RWPE1 (cell line): ENCODE measurements at places on chromosomes 1 and 21.
A peak's percentile ranks its signal among the peaks of the same experiment; 100 is the strongest.

DNA sequence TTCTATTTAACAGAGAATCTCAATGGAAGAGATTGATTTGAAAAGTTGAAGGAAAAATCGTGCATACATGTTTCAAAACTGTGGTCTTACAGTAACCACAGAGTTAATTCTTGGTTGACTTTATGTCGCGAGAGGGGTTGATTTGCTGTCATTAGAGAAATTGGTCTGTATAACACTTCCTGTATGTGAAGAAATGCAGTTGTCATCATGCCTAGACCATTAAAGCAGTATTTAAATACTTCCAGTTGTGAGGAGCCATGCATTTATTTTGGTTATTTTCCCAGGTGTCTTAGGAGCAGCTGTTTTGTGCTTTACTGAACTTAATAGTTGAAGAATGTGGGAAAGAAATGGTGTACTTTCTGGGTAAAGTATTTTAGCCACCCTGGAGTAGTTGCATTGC lies 76.2 kb downstream of the NFIA start:
- DNase-seq: no peak

GRCh38 chr1:21027805-21028204 lies 148.9 kb downstream of the EIF4G3 start:
- no peak for DNase-seq

DNA sequence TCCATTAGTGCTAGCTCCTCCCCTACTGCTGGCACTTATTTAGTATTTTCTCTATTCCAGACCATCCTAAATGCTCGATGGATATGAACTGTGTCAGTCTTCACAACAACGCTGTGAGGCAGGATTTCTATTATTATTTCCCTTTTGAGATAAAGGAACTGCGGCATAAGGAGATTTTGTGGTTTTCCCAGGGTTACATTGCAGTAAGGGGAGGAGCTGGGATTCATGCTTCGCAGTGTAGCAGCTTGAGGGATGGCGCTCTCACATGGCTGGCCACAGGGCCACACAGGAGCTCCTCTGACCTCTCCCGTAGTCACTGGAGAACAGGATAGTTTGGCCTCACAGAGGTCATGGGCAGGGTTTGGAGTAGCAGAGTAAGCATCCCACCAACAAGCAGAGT lies 116.9 kb downstream of the BEND5 start:
- no peak for DNase-seq

DNA sequence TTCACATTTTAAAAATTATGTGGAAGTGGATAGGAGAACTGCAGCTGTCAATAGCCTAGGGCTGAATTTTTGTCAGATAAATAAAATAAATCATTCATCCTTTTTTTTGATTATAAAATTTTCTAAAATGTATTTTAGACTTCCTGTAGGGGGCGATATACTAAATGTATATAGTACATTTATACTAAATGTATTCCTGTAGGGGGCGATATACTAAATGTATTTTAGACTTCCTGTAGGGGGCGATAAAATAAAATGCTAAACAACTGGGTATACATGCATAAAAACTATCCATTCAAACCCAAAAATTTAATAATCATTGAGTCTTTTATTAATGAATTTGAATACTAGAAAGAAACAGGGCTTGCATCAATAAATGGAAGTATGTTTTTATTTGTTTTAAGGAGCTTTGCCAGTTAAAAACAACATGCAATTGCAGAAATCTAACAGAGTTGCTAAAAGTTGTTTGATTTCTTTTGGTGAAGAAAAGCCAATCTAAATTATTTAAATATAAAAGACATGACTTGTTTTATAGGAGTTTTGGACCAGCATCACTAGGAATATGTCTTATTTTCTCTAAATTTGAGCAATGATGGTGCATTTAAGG lies 31.4 kb downstream of the CLCA1 start:
- DNase-seq: peak; percentile 8

- DNase-seq: no peak
These were observed 527.1 kb downstream of the MRPL39 start for GRCh38 chr21:25080141-25080540.

GRCh38 chr1:242639104-242639503 lies 114.6 kb upstream of the PLD5 start:
- no peak for DNase-seq

DNA sequence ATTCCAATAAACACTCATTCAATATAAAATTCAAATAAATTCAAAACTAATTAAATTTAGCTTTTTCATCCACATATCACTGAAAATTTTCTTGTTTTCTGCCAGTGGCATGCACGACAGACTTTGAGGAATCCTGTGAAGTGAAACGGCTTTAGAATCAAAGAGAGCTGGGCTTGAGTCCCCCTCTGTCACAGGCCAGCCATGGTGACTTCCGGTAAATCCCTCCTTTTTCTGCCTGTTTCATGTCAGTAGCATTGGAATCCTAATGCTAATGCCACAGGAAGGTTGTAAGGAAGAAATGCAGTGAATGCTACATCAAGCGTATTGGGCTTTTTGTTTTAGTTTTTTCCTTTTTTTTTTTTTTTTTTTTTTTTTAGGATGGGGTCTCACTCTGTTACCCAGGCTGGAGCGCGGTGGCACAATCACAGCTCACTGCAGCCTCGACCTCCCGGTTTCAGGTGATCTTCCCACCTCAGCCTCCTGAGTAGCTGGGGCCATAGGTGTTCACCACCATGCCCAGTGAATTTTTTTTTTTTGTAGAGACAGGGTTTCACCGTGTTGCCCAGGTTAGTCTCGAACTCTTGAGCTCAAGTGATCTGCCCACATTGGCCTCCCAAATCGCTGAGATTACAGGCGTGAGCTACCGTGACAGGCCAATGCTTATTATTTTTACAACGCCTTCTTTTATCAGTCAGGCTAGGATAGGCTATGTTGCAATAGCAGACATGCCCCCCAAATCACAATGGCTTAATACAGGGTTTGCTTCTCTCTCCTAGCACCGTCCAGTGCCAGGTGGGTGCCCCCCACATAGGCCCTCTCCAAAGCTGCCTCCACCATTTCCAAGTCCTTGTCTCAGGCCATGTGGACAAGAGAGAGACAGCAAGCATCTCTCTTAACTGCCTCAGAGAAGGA lies 3.6 kb upstream of the MATN1 start:
- DNase-seq: no peak

DNA sequence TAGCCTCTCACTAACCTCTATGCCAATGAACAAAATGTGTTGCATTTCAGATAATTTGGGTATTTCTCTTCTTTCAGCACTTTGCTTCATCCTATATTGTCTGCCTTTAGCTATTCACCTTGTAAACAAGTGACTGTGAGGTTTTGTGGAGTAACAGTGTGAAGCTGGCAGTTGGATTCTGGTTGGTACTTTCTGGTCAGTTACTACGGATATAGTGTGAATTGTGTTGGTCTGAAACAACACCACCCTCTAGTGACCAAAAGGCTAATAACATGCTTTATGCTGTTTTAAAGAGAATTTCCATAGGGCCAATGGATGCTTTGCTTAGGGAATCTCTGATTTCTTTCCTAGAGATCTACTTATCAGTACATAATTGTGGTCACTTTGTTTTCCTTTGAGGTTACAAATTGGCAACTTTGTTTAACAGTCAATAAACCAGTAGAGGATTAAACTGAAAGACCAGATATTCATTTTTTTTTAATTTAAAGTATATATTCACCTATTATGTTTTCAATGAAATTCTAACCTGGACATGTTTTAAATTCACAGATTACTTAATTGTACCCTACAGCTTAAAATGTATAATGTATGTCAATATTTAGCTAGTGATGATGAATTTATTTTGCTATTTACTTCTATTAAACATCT lies 2.5 kb upstream of the PTGER3 start:
- peak; percentile 57 for DNase-seq

DNA sequence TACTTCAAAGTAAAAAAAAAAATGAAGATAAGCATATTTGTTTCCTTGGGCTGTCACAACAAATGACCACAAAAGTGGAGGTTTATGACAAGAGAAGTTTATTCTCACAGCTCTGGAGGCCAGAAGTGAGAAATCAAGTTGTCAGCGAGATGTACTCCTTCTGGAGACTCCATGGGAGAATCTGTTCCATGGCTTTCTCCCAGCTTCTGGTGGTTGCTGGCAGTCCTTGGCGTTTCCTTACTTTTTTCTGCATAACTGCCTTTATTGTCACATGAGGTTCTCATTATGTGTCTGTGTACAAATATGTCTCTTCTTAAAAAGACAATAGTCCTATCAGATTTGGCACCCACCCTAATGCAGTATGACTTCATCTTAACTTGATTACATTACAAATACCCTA lies 398.3 kb downstream of the KCNT2 start:
- no peak for DNase-seq

- DNase-seq: no peak
These were observed 38.2 kb upstream of the SLC19A2 start for GRCh38 chr1:169523904-169524303.

DNA sequence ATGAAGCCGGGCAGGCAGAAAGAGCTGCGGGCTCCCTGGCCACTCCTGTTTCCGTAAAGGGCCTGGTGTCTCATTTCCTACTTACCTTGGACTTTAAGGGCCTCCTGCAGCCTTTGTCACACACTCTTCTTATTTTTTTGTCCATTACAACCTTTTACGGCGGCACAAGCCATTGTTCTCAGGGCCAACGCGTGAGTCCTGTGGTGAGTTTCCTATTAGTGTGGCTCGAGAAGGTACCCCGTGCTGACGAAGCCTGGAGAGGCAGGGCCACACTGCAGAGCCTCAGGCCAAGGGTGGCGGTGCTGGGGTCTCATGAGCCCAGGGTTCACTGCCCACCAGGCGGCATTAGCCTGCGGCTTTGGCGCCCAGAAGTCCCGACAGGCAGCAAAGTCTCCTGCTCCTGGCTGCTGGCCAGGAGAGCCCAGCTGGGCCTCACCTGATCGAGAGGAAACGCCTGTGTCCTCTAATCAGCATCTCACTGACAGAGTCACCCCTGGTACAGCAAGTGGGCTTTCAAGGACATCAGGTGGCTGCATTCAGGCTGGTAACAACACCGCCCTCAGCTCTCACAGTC lies 62.0 kb downstream of the SIK1 start:
- no peak for DNase-seq

GRCh38 chr1:225845571-225846259 lies 35.8 kb downstream of the EPHX1 start:
- peak; percentile 86 for DNase-seq

DNA sequence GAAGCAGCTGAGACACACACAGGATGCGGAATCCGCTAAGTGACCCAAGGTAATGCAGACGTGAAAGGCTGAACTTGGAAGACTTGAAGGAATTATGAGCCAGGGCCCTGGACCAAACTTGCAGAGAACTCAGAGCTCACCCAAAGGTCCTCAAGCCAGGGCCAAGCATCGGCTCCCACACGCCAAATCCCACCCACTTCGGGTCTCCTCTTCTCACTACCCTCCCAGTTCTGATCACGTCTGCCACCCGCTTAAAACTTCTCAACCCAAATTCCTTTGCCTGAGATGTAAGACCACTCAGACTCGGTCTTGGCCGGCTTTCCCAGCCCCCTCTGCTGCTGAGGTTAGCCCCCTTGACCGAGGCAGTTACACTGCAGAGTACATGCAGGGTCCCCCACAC lies 130.1 kb downstream of the PSMG1 start:
- DNase-seq: no peak

- no peak for DNase-seq
These were observed 8.8 kb upstream of the NLRP3 start for GRCh38 chr1:247407180-247407616.

DNA sequence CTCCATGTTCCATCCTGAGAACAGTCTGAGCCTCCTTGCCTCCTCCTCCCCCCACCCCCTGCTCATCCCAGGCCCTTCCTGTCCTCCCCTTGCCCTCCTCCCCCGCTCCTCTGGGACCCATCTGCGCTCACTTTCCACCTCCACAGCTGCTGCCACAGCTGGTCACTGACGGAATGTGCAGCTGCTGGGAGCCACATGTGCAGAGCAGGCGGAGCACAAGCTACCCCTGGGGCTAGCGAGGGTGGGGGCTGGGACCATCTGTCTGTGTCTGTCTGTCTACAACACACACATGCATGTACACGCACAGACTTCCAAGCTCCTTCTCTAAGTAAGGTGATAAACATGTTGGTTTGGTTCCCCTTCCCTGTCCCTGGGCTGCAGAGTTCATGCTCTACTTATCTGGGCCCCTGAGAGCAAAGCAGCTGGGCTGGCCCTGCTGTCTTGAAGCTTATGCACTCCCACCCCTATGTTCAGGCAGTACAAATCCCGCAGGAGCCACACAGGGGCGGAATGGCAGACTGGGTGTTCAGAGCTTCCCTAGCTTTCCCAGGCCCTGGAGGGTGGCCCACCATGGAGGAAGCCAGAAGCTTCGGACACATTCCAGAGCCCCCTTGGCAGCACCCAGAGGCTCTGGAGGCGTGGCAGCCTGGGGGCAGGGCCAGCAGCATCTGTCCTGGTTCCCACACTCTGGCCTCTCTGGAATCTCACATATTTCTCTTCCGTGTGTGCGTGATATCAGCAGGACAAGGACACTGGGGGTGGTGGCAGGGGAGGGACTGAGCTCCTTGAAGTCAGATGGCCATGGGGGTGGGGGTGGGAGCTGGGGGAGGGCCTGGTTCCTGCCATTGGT lies 7.0 kb upstream of the HEYL start:
- no peak for DNase-seq

DNA sequence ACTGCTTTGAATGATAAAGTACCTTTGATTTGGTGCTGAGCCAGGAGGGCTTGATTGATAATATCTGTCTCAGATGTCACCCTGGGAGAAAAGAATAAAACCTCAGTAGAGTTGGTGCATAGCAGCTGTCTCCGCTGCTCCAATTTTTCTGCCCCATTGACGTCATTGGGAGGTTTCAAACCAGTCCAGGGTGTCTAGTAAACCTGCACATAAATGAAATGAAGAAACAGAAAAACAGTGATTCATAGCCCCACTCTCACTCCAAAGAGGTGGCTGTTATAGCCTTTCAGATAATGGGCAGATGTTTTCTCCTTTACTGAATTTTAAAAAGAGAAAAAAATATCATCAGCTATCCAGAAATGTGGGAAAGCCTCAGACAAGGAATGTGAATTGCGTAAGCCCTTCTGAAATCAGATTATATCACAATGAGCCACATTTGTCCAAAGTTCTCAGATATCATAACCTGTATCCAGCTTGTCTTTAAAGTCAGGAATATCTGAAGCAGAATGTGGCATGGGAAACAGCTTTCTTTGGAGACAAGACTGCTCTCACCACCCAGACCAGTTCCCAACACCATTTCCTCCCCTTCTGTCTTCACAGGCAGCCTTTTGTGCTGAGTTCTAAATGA lies 351.3 kb upstream of the SGIP1 start:
- DNase-seq: no peak

- DNase-seq: no peak
These were observed 73.1 kb downstream of the VPS13D start for GRCh38 chr1:12302798-12303447.
